ENCODE measurements at places on chromosomes 2 and 18.

DNA sequence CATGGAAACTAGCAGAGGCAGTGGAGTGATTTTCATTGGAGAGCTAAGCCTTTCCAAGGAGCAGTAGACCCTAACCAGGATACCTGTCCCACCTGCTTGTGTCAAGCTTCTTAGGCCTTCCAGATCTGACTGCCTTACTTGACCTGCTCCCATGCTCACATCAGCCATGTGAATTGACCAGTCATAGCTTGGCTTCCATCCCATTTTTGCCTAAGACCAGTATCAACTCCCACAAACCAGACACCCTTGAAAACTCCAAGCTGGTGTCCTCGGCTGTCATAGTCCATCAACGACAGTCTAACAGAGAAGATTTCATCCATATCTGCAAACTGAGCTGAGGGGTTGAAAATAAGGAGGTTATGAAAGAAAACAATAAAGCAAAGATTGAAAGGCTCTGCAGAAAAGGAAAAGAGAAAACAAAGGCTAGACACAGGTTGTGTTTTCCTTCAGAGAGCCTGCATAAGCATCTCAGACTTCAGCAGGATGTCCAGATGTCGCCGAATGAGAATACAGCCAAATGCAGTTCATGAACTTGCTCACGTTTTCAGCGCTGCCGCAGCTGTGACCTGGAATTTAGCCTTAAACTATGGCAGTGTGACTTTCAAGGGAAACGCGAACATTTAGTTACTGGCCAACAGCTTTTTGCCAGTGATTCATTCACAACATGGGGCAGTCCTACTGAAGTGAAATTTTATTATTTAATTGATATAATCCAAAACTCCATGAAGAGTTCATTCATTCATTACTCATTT, 868.1 kb upstream of the ID2 start:
- DNase-seq: no peak

DNA sequence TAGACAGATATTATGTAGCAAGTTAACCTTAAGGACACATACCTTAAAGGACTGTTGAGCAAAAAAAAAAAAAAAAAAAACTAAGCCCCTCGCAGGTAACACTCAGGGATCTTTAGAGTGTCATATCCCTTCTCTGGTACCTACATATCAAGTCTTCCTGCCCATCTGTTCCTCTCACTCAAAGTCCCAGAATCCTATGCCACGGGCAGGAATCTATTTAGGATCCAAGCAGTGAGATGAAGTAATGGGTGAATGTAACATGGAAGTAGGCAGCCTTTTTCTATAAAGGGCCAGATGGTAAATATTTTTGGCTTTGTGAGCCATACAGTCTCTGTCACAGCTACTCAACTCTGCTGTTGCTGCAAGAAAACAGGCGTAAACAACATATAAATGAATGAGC, 496.7 kb downstream of the STK39 start:
- no peak for DNase-seq

DNA sequence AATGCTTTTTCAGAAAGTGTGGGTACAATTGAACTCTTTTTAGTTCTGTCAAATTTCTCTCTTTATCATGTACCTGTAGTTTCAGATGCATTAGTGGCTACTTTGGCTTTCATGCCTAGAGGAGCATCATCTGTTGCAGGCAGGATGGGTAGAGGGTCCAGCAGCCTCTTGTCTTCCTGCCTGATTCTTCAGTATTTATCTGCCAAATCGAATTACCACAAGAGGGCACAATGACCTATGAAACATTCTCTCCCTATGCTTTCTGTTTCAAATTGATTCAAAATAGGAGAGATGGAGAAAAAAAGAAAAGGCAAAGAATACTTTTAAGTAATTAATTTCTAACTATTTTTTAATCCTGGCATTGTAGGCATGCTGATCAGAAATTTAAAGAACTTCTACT, 477.2 kb downstream of the TRIB2 start:
- DNase-seq: no peak

DNA sequence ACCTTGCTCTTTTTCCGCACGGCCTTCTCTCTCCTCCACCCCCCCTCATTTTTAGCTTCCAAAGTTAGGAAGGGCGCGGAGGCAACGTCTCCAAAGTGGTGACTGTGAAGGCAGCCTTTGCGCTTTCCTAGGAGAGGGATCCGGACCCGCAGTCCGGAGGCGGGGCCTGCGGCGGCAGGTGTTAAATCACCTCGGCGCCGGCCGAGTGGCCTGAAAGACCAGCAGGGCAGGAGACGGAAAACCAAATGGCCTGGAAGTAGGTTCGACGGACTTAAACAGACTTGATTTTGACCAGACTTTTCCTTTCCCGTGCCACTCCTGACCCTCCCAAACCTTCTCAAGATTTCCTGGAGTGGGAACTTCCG, 615 bp downstream of the GORASP2 start:
- peak; percentile 56 for DNase-seq

GRCh38 chr2:226087051-226087450, 687.5 kb downstream of the NYAP2 start:
- no peak for DNase-seq

- DNase-seq: peak; percentile 11
These were observed 915 bp downstream of the CUL3 start for GRCh38 chr2:224584111-224584784.

DNA sequence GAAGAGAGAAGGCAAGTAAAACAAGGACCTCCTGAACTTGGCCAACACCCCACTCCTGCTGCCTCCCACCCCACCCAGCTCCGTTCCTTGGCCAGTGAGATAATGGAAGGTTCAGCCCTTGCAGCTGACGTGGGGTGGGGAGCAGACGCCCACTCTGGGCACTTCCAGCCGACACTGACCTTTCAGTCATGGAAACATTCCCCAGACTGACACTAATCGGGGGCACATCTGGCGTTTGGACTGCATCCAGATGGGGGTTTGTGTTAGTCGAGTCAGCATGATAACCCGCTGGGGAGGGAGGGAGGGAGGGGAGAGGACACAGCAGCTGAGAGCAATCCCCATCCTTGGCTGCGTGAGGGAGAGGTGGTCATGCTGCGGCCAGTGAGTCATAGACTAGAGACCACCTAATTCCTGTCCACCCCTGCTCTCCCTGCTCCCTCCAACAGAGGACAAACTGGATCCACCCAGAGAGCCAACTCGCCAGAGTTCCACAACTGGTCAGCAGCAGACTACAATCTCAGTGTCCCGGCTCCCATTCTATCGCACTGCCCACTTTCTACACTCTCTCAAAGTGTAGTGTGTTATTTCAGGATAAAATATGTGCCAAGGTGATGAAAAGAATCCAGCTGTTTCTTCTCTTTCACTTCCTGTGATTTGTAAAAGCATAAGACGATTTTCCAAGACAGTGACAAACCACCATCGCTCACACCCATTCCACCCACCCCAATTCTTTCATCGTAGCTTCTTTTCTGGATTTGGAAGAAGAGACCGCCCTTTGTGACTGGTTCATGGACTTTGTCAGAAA, 115.4 kb upstream of the PKDCC start:
- DNase-seq: no peak

- DNase-seq: no peak
These were observed 3.3 kb downstream of the CROCC2 start for GRCh38 chr2:240909216-240909974.

DNA sequence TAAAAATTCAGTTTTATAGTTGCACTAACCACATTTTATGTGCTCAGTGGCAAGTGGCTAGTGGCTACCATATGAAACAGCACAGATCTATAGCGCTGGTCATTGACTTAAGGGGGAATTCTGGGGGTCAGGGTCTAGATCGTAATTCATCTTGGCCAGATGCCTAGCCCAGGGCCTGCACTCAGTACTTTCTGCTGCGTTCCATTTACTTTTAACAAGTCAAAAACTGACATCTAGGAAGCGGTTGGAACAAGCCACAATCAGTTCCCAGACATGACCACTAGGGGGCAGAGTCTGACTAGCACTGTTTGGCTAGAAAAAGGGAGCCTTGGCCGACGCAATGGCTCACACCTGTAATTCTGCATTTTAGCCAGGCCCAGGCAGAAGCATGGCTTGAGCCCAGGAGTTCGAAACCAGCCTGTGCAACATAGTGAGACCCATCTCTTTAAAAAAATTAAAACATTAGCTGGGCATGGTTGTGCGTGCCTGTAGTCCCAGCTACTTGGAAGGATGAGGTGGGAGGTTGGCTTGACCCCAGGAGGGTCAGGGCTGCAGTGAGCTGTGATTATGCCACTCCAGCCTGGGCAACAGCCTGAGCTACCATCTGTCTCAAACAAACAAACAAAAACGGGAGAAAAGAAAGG, 9.0 kb upstream of the TMBIM1 start:
- DNase-seq: no peak

DNA sequence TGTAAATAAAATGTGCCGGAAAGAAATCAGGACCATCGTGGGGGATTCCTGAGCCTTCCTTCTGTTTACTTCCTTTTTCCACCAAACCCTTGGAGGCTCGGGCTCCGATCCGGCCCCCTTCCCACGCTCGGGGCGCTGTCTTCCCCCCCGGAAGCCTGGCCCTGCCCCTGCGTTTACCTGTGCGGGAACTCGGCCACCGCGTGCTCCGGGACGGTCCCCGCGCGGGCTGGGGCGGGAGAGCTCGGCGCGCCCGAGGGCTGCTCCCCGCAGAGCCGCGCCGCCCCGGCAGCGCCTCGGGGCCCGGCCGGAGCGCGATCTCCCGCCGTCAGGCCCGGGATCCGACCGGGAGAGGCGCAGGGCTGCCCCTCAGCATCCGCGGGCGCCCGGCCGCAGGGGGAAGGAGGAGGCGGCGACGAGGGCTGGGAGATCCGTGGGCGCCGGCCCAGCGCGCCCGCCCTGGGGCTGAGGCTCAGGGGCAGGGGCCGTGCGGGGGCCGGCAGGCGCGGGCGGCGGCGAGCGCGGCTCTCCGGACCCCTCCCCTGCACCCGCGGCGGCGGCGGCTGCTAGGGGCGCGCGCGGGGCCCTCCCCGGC, 435 bp downstream of the ADCY3 start:
- peak; percentile 42 for DNase-seq
